Right lung (tissue), 10 donors: ENCODE measurements at places on chromosomes 2 and 18. TPM values are rescaled to one million over a fixed set of nuclear protein-coding genes. Genes with fewer than 3 reads are reported as not detected.

CROCC2 gene
- polyA plus RNA-seq: 0.95 TPM

VWA3B gene
- polyA plus RNA-seq: 6.5 TPM

FEV gene
- not detected for polyA plus RNA-seq

NPAS2 gene
- 39.0 TPM for polyA plus RNA-seq

HAAO gene
- 28.3 TPM for polyA plus RNA-seq

ADGRF3 gene
- polyA plus RNA-seq: 2.0 TPM

TMEM163 gene
- polyA plus RNA-seq: 7.8 TPM

DNA sequence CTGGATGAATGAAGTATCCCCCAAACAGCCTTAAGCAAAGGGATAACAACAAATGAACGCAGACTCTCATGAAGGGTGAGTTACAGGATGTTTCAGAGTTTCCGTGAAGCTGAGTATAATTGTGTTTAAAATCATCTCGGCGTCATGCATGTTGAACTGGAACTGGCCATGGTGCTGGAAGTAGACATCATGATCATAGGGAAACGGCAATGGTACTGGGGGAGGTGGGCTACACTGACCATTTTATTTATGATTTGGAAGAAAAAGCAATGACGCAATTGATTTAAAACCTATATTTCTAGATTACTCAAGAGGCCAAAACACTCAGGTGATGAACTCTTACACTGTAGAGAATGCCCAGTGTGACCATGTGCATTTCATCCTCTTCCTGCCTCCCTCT is 387.9 kb upstream of the MYT1L start:
- no peak for DNase-seq

GRCh38 chr2:37284381-37284780 is 40.3 kb downstream of the PRKD3 start:
- no peak for DNase-seq

DNA sequence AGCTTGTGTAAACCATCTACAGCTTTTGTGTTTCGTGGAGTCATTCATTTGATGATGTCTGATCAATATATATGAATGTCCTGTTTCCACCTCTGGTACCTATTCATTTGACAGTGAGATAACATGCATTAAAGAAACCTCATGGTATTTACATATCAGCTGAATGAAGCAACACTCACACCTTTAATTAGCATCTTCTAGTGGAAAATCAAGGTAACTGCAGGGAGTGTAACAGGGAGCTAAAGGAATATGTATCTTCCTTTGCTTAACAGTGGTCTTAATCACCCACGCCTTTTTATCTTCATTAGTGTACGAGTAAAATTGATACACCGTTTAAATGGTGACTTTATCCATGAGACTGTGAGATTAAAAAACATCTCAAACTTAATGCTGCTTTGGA is 15.6 kb downstream of the SLC39A10 start:
- DNase-seq: no peak

- DNase-seq: no peak
These were observed 34.7 kb downstream of the TTR start for GRCh38 chr18:31626409-31626808.

DNA sequence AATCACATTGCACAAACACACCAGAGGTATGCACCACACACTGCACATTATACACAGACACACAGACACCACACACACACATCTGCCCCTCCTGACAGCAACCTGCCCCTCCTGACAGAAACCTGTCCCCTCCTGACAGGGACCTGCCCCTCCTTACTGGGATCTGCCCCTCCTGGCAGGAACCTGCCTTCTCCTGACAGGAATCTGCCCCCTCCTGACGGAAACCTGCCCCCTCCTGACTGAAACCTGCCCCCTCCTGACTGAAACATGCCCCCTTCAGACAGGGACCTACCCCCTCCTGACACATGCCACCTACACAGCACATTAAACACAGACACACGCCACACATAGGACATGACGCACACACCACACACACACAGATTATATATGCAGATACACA is 88.9 kb downstream of the PXDN start:
- DNase-seq: no peak

DNA sequence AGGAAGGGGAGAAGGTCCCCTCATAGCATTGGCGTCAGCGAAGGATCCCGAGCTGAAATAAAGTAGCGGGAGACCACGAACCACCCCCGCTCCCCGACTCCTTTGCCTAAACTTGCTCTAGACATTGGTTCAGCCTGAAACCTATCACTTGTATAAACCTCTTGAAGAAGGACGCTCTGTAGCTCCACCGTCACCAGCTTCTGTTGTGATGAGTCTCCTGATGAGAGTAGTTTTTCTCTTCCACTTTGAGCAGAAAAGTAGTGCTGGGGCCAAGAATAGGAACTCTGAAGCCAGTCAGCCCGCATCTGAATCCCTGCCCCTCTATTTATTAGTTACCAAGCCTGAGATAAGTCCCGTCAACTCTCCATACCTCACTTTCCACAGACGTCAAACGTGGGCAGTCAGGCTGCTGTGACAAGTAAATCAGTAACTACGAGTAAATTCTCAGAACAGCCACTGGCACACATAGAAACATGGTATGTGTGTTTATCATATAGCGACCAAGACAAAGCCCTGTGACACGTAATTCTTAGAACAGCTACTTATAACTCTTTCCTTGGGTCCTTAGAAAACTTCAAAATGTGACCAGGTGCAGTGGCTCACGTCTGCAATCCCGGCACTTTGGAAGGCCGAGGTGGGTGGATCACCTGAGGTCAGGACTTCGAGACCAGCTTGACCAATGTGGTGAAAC is 61.7 kb downstream of the CD226 start:
- no peak for DNase-seq

DNA sequence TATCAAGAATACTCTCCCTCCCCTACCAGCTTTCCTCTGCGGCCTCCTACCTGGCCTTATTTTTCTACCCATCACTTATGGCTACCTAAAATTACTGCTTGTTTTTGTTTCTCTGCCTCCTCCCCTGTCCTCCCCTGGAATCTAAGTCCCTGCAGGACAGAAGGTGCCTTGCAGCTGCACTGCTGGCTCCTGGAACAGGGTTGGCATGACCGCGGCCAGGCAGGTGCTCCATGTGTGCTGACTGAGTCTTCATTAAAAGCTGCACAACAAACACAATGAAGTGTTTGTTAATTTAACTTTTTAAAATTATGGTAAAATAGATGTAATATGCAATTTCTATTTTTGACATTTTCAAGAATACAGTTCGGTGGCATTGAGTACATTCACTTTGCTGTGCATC is 171.9 kb upstream of the FHL2 start:
- DNase-seq: no peak

DNA sequence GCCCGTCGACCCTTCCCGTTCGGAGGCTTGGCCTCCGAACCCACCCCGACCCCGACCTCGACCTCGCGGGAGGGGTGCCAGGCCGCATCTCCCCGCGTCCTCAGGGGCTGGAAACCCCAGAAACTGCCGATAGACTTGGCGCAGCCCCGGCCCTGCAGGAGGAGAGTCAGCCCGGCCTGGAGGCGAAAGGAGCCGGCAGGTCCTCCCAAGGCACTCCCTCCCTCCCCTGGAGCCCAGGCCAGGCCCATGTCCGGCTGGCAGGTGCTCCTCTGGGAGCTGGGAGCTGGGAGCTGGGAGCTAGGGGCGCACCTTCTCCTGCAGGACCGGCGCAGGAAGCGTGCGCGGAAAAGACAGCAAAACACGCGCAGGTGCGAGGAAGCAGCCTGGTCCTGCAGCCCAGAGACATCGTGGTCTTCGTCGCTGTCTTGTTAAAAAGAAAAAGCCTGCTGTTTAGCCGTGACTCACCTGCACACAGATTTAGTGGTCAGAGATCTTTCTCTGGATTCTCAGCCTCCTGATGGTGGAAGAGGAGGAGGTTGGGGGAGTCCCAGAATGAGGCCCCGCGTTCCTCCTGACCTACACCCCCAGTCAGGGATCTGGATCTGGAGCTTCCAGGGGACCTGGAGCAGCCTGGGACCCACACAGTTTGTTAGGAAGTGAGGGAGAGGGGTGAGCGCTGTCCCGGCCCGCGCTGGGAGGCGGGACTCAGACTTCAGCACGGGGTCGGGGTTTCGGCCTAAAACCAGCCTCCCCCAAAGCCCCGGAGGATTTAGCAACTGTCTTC is 660 bp upstream of the MBP start:
- no peak for DNase-seq

DNA sequence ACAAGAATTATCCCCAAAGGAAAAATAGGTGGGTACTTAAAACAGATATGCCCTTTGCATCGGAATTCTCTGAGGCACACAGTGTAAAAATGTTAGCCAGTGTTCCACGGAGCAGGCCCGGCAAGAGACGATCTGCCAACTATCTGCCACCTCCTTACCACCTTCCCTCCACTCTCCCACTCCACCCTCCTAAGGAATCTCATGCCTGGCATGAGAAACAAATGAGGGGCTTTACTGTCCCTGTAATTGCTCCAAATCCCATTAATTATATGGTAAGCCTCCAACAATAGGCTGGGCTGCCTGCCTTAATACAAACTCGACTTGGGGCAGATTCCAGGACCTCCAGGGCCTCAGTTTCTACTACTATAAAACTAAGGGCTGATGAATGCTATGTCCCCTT is 102.3 kb downstream of the ZBTB7C start:
- no peak for DNase-seq

GRCh38 chr2:55604027-55604565 is 13.3 kb downstream of the PPP4R3B start:
- DNase-seq: no peak

GRCh38 chr2:41204315-41204714 is 752.4 kb upstream of the SLC8A1 start:
- no peak for DNase-seq

DNA sequence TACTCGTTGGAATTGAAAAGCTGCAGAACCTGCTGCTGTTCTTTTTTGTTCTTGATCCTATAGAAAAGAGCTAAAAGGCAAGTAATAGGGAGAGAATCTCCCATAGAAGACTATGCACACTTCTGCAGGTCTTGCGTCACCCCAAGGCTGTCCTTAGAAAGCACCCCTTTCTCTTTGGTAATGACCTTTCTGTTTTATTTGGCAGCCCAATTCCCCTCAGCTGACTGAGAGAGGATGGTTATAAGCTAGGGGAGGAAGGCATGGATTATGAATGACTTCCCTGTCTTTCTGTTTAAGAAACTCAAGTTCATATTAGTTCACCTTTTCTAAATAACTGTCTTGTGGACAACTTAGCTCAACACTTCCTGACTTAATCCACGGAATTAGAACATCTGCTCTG is 122.9 kb downstream of the TXNL1 start:
- DNase-seq: no peak

GRCh38 chr18:42914476-42914875 is 201.0 kb downstream of the RIT2 start:
- DNase-seq: peak; percentile 65

DNA sequence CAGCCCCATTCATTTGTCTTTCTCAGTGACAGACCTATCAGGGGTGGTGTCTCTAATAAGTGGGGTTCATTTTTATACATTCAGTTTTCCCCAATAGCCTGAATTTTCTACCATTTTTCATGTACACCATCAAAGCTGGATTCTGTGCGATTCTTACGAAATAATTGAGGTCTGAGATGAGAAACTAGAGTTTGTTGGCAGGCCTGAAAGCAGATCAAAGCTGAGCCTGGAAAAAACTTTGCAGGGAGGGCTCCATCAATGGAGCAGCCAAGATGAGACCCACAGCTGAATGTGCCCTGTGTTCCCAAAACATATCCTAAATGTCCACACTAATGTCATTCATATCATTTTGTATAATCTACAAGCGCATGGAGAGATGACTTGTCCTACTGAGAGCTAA is 4.5 kb upstream of the TMEM200C start:
- no peak for DNase-seq
